Activated T-cell treated with anti-CD3 and anti-CD28 coated beads, Interleukin-2, amount 50 U/mL, for 72 hours (primary cell): ENCODE measurements at places on chromosomes 6 and 20. TPM values are rescaled to one million over a fixed set of nuclear protein-coding genes. Genes with fewer than 3 reads are reported as not detected.
A peak's percentile ranks its signal among the peaks of the same experiment; 100 is the strongest.

GRCh38 chr6:100657678-100658330 is 193.1 kb upstream of the SIM1 start:
- no peak overlapping the region for H3K4me3 ChIP-seq
- no peak overlapping the region for H3K27ac ChIP-seq
- no peaks in the 10 kb centered on the region for H3K4me1 ChIP-seq

GRCh38 chr20:48275286-48276020 is 490.2 kb upstream of the SULF2 start:
- H3K4me3 ChIP-seq = no peak overlapping the region
- H3K27ac ChIP-seq = no peak overlapping the region
- H3K4me1 ChIP-seq = no peaks in the 10 kb centered on the region
- DNase-seq = no peak
- no peaks in the 10 kb centered on the region for H3K36me3 ChIP-seq
- H3K27me3 ChIP-seq = peaks cover 18% of the 10 kb centered on the region

DNA sequence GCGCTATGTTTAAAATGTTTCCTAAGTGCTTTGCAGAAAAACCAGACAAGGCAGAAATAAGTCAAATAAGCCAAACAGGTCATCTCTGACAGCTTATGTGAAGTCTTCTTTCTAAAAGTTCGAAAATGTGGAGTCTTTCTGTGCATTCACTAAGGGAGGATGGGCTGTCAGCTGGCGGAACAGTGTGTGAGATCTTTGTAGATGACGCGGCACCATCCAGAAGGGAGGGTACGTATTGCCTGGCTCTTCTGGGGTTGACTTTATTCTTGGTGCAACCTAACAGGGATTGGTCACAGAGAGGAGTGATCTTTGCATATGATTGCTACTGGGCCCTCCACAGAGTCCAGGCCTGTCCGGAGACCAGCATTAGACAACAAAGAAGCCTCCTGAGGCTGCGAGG is 114.5 kb upstream of the EDN1 start:
- no peak overlapping the region for H3K27ac ChIP-seq
- no peak for DNase-seq
- H3K4me1 ChIP-seq = no peaks in the 10 kb centered on the region
- H3K27me3 ChIP-seq = no peaks in the 10 kb centered on the region
- H3K4me3 ChIP-seq = no peak overlapping the region

- H3K4me3 ChIP-seq = no peak overlapping the region
- H3K27ac ChIP-seq = no peak overlapping the region
- peak; percentile 0 for DNase-seq
Observed at GRCh38 chr20:25282796-25283195, 34.9 kb downstream of the PYGB start.

- H3K27ac ChIP-seq = no peak overlapping the region
- H3K27me3 ChIP-seq = no peaks in the 10 kb centered on the region
- no peak overlapping the region for H3K4me3 ChIP-seq
- DNase-seq = no peak
Observed at GRCh38 chr20:44541992-44542391, 20.1 kb upstream of the SERINC3 start.

- H3K4me1 ChIP-seq = no peaks in the 10 kb centered on the region
- no peak overlapping the region for H3K27ac ChIP-seq
- no peaks in the 10 kb centered on the region for H3K27me3 ChIP-seq
- no peak for DNase-seq
- H3K36me3 ChIP-seq = no peaks in the 10 kb centered on the region
Observed at GRCh38 chr20:7881551-7881950, 58.7 kb downstream of the HAO1 start.

- peaks cover 6% of the 10 kb centered on the region for H3K4me1 ChIP-seq
- H3K27me3 ChIP-seq = no peaks in the 10 kb centered on the region
- peak overlapping the region; percentile 9 for H3K4me3 ChIP-seq
- H3K27ac ChIP-seq = no peak overlapping the region
Observed at GRCh38 chr6:162099685-162100084, 627.9 kb downstream of the PRKN start.

- no peak overlapping the region for H3K27ac ChIP-seq
- H3K4me1 ChIP-seq = no peaks in the 10 kb centered on the region
- no peaks in the 10 kb centered on the region for H3K36me3 ChIP-seq
- H3K4me3 ChIP-seq = no peak overlapping the region
- no peaks in the 10 kb centered on the region for H3K27me3 ChIP-seq
Observed at GRCh38 chr20:9359561-9360308, 154.7 kb upstream of the LAMP5 start.

- no peaks in the 10 kb centered on the region for H3K36me3 ChIP-seq
- H3K27ac ChIP-seq = no peak overlapping the region
- DNase-seq = no peak
- no peak overlapping the region for H3K4me3 ChIP-seq
- no peaks in the 10 kb centered on the region for H3K27me3 ChIP-seq
Observed at GRCh38 chr20:7637184-7637583, 303.1 kb downstream of the HAO1 start.

GRCh38 chr20:63553933-63554290 is at the start of gene FNDC11:
FNDC11 (plus strand) TSS chr20:63554159; CDS start chr20:63555664, 1,505 bp downstream.
- H3K27ac ChIP-seq = no peak within 1 kb of the TSS
- peak within 1 kb of the TSS; percentile 73 for H3K4me3 ChIP-seq
- peaks cover 10% of the 10 kb centered on the region for H3K27me3 ChIP-seq
- peak; percentile 57 for DNase-seq

DNA sequence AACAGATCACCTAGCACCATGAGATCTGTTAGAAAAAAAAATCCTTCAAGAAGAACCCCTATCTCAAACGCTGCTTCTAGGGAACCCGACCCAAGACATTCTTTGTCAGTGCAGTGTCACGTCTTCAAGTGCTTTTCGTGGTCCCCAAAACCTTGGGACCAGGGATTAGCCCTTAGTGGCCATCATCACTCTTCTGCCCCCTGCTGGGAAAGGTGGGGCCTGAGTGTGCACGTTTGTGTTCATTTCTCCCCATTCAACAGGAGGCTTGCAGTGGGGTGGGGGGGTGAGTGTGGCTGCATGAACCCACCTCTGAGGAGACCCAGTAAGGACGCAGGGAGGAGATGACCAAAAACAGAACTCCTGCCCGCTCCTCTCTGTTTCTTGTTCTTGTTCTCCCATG is 218.2 kb upstream of the RNF24 start:
- H3K36me3 ChIP-seq = no peaks in the 10 kb centered on the region
- peaks cover 17% of the 10 kb centered on the region for H3K27me3 ChIP-seq
- no peak overlapping the region for H3K27ac ChIP-seq
- no peak overlapping the region for H3K4me3 ChIP-seq

- peaks cover 2% of the 10 kb centered on the region for H3K36me3 ChIP-seq
- DNase-seq = no peak
- H3K27ac ChIP-seq = no peak overlapping the region
- H3K4me3 ChIP-seq = no peak overlapping the region
- H3K4me1 ChIP-seq = no peaks in the 10 kb centered on the region
Observed at GRCh38 chr6:144820270-144820669, 535.1 kb downstream of the UTRN start.

GRCh38 chr20:35215066-35215956 is 11.2 kb upstream of the MMP24 start:
- no peak overlapping the region for H3K27ac ChIP-seq
- DNase-seq = no peak
- H3K4me1 ChIP-seq = no peaks in the 10 kb centered on the region
- H3K36me3 ChIP-seq = no peaks in the 10 kb centered on the region

GRCh38 chr20:48295445-48295903 is 510.2 kb upstream of the SULF2 start:
- H3K4me3 ChIP-seq = no peak overlapping the region
- no peak for DNase-seq
- H3K27ac ChIP-seq = no peak overlapping the region
- peaks cover 12% of the 10 kb centered on the region for H3K27me3 ChIP-seq
- H3K4me1 ChIP-seq = no peaks in the 10 kb centered on the region

DNA sequence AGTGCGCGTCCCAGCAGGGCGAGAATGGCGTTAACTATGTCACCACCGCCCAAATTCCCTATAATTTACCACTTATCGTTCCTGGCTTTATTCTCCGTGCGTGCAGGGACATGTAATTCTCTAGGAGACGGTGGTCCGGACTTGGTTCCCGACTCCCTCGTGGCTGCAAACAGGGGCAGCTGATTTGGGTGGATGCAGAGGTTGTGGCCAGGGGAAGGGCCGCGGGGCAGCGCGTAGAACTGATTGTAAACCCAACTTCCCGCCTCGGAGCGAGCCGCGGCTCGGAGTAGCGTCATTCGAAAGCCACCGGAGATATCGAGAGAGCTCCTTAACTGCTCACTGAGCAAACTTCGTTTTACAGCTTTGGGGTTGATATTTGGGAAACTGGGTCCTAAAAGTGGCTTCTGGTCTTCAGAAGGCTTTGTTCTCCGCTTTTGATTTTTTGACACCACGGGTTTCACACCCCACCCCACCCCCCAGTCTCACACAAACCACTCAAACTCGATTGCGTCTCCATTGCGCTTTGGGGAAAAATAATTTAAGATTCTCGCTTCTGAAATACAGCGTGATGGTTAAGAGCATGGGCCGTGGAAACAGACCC is 17.5 kb upstream of the ZSCAN9 start:
- H3K4me1 ChIP-seq = peaks cover 33% of the 10 kb centered on the region
- peak; percentile 43 for DNase-seq
- H3K36me3 ChIP-seq = peaks cover 2% of the 10 kb centered on the region
- peaks cover 85% of the 10 kb centered on the region for H3K27me3 ChIP-seq
- no peak overlapping the region for H3K27ac ChIP-seq

GRCh38 chr6:47592131-47592840 is 106.1 kb upstream of the ADGRF4 start:
- H3K27ac ChIP-seq = no peak overlapping the region
- no peak for DNase-seq

DNA sequence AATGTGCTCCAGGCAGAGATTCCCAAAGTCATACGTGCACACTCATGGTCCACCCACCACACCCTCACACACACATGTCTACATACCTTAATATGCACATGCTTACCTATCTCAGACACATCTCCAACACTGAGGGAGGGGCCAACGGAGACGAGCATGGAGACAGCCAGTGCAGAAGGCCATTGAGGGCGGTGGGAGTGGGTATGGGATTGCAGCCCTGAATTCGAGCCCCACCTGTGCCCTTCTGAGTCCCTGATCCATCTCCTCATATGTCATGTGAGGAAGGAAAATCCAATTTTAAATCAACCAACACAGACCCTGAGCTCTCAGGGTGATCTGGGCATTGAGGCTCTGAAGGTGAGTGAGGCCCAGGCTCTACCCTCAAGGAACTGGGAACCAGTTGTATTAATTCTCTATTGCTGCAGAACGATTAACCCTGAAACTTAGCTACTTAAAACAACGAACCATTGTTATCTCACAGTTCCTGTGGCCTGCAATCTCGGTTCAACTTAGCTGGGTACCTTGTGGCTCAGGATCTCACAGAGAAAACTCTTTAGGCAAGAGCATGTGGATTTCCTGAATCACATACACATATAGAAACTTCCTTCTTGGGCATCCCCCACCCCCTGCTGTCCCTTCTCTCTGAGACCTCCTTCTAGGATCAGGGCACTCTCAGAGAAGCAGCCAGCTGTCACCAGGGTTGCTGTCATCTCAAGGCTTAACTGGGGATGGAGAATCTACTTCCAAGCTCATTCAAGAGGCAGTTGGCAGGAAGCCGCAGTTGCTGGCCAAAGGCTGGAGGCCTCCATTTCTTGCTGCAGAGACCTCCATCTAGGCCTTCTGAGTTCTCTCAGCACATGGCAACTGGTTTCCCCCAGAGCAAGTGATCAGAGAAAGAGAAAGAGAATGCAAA is 28.3 kb downstream of the GLP1R start:
- no peaks in the 10 kb centered on the region for H3K36me3 ChIP-seq
- no peak for DNase-seq
- H3K27me3 ChIP-seq = no peaks in the 10 kb centered on the region
- no peak overlapping the region for H3K4me3 ChIP-seq

DNA sequence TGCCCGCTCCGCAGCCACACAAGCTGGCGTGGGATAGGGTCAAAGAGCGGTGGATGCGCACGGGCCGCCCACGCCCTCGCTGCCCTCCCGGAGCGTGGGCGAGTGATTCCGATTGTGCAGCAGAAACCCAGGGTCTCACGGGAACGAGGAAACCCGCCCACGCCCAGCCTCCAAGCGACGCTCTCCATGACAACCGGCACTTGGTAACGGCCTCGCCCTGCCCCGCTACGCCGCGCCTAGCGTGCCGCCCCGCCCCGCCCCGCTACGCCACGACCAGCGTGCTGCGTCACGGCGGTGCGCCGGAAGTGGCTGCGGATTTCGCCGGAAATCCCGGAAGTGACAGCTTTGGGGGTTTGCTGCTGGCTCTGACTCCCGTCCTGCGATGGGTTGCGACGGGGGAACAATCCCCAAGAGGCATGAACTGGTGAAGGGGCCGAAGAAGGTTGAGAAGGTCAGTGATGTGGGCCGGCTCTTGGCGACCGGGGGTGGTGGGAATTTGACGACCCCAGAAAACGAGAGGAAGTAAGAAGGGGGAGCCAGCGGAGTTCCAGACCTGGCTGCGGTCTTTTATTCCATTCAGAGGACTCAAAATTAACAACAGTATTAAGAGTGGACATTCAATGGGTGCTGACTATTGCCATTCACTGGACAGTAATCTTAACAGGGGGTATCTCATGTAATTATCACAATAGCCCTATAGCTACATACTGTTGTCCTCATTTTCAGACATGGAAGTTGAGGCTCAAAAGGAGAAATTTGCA is at the start of gene RTF2:
Gene RTF2 (plus strand): TSS at position 312 of the 761 bp plus-strand sequence. CDS start 71 bp downstream, at position 383.
- H3K4me3 ChIP-seq = peak within 1 kb of the TSS; percentile 94
- H3K36me3 ChIP-seq = peaks cover 4% of the 10 kb centered on the region
- H3K27me3 ChIP-seq = no peaks in the 10 kb centered on the region
- peak; percentile 98 for DNase-seq
- H3K27ac ChIP-seq = peak within 1 kb of the TSS; percentile 99

GRCh38 chr6:13365320-13365719 is 37.0 kb upstream of the TBC1D7 start:
- no peaks in the 10 kb centered on the region for H3K27me3 ChIP-seq
- H3K4me1 ChIP-seq = no peaks in the 10 kb centered on the region
- no peak overlapping the region for H3K27ac ChIP-seq
- H3K4me3 ChIP-seq = no peak overlapping the region
- DNase-seq = no peak

DNA sequence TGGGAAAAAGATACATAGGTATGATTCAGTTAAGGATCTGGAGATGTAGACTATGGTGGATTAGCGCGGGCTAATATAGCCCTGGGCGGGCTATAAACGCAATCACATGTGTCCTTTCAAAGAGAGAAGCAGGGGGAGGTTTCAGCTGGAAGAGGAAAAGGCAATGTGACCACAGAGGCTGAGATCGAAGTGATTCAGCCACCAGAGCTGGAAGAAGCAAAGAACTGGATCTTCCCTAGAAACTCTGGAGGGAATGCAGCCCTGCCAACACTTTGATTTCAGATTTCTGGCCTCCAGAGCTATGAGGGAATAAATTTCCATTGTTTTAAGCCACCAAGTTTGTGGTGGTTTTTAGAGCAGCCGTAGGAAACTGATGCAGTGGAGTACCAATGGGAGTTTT is 81.5 kb upstream of the NHSL1 start:
- no peak for DNase-seq
- no peak overlapping the region for H3K4me3 ChIP-seq
- peaks cover 8% of the 10 kb centered on the region for H3K4me1 ChIP-seq
- H3K27me3 ChIP-seq = no peaks in the 10 kb centered on the region
- no peak overlapping the region for H3K27ac ChIP-seq

Gene ISM1
- 0.23 TPM for total RNA-seq

Gene IMPG1
- not detected for total RNA-seq

Gene ARG1
- total RNA-seq = not detected

Gene LHFPL5
- total RNA-seq = not detected

Gene GTSF1L
- total RNA-seq = not detected

Gene HIVEP1
- total RNA-seq = 77.0 TPM
